ENCODE measurements at places on chromosomes 7 and 10.

DNA sequence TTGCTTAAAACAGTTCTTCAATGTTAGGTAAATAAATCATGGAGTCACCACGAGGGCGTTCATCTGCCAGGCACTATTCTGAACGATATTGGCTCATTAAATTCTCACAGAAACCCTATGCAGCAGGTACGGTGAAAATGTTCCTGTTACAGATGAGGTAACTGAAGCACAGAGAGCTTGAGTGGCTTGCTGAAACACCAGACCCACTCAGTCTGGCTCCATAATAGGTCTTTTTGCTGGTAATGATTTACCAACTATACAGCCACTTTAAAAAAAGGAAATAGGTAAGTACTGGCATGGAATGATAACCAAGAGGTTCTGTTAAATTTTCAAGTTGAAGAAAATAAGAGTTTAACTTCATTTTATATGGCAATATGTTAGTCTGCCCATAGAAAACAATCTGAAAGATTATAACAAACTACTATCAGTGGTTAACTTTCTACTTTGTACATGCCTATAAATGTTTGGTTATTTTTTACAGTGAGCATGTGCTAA is 1.3 kb upstream of the TM9SF3 start:
- no peak for DNase-seq

DNA sequence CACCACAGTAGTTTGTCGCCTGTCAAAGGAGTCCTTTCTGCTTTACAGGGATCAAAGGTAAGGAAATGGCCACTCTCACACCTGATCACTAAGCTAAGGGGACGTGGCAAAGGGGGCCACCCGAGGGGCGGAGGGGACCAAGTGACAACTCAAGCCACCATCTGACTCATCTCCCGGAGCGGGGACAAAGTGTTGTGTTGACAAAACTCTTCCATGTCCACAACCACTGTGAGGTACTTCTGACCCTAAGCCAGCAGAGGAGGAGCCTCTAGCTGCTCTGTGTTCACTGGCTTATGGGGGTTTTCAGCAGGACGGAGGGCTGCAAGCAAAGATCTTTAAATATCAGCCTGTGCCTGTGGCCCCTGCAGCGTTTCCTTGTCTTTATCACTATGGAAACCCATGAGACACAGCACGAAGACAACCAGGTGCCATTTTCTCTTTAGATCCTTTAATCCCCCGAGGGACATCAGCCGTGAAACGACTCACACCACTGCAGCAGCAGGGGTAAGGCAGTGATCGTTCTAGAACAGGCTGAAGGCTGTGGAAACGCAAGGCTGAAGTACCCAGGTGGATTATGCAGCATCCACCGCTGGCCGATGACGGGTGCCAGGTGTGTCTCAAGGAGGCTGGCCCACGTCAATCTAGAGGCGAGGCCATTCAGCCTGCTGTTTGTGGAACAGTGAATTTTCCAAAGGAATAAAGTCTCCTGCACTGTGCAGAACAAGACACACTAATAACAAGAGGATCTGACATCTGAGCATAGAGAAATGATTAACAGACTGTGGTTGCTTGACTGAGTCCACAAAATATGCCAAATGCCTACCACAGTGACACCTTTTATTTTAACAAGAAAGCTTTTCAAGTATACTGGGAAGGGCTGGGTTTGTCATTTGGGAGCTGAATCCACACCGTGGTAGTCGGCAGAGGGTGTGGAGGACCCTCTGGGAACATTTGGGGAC is 26.6 kb upstream of the DDC start:
- DNase-seq = no peak

DNA sequence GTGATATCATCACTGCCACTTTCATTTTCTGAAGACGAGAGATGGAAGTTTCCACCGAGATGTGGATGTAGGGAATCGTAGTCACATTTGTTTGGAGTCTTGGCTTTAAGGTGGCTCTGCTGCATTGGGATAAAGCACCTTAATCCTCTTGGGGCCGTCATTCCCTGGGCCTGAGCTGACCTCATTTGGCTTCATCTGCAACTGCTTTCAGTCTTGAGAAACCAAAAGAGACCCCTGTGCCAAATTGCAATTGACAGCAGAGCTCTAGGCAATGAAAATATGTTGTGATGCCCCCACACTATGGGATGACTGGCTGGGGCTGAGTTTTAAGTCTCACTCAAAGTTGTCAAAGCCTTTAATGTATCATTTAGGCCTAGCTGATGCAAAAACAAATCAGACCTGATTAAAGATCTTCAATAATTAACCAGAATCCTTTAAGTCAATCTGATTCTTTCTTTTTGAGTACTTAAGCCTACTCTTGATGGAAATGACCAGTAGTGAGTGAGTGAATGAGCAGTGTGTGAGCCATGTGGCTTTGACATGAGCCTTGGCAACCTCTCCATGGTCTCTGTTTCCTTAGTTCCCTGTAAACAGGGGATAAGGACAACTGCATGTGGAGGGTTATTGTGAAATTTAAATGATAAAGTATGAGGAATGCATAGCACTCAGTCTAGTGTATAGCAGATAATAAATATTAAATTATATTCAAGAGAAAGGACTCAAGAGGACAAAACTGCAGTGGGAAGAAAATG is 155.0 kb downstream of the BMPER start:
- peak; percentile 89 for DNase-seq

DNA sequence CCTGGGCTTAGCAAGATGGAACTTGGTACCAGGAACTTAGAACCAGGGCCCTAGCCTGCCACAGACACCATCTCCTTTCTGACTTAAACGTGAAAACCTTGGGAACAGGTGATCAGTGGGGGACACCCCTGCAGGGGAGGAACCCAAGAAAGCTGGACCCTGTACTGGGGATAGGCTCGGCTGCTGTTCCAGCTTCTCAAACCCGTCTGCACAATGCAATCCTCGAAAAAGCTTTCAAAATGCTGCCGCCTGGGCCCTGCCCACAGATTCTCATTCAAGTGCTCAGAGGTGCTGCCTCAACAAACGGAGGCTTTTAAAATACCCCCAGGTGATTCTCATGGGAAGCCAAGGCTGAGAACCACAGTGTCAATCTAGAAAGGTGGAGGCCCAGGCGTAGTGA is 169.7 kb downstream of the ARHGAP21 start:
- no peak for DNase-seq

DNA sequence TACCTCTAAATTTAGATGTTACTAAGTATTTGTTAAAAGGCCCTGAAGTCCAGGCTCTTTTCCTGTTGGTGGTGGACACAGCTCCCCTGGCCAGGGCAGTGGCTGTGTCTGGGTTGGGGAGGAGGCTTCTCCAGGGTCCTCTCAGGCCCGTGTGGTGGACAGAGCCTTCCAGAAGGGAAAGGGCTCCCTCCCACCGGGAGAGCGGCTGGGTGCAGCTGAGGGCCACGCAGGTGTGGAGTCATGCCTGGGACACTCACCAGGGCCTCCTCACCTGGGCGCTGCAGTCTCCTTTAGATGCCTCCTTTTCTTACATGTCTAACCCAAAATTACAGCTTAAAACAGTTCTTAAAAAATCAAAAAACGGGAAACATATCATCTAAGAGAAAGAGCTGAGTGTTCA is 128.2 kb upstream of the TCERG1L start:
- DNase-seq = no peak

DNA sequence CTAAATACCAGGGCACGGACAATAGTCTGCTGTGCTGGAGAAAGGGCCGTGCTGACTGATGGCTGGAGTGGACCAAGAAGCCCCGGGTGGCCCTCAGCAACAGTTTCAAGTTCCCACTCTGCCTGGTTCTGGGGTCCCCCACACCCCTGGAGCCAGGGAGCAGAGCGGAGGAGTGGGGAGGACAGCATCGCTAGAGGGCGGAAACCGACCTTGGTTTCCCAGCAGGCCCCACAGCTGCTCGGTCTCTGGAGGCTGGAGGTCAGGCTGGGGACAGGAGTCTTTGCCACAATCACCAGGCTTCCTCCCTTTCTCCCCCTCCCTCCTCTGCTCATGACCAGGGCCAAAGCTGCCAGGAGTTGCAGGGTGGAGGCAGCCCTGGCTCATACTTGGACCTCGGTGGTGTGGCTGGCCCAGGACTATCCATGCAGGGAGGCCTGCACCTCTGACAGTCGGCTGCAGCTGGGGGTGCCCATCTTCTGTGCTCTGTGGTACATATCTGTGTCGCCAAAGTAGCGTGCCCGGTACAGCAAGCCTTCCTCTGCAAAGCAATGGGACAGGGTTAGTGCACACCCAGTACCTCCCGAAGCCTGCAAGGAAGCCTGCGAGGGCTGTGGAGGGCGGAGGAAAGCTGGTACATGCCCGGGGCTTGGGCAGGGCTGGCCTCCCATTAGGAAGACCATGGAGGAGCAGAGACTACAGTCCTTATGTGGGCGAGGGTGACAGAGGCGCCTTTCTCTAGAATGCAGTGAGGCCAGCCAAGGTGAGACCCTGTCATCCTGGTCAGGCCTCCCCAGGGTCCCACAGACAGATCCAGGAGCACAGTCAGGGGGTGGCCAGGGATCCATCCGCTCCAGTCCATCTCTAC is 19.1 kb downstream of the DNAJB12 start:
- no peak for DNase-seq

- peak; percentile 56 for DNase-seq
These were observed 564.5 kb upstream of the IGFBP3 start for GRCh38 chr7:46485481-46486065.

DNA sequence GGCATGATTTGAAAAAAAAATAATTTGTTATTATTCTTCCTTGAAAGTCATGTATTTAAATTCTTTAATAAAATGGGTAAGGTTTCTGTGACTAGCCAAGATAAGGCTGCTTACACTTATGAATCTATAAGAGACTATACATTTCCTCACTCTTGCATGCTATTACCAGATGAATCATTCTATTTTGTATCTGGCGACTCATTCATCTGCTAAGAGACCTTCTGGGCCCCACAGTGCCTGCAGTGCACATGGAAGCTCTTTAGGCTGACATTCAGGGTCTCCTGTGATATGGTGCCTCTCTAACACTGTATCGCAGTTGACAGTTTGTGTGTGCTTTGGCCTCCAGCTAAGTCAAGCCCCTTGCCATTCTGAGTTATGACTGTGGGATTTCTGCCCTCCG is 121.9 kb downstream of the NRG3 start:
- DNase-seq = no peak

GRCh38 chr10:63466144-63466935 is 563 bp upstream of the JMJD1C start:
- peak; percentile 60 for DNase-seq
